ENCODE measurements at places on chromosomes 3 and 15.

DNA sequence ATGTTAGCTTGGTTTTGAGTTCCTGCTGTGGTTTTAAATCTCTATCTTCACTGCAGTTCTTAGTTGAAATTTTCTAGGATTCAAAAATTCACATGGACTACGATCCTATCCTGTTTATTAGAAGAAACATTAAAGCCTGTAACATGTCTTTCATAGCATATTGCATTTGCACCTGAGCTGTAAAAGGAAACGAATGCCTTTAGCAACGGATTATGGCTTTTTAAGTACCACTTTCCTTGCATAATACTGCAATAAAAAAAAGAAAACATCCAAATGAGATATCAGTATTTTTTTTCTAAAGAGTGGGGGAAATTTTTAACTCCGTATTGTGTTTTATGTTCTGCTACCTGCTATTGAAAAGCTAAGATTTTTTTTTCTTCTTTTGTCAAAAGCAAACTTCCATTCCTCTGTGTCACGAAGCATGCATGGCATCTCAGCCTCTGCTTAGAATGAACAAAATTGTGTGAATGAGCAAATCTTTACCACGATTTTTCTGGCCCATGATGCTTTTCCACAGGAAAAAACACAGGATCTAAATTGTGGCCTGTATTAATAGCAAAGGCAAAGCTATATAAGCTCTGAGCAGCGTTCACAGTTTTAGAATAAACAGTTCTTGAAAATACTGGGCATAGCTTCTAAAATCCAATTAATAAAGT is 110.0 kb upstream of the CDIN1 start:
- DNase-seq = no peak

DNA sequence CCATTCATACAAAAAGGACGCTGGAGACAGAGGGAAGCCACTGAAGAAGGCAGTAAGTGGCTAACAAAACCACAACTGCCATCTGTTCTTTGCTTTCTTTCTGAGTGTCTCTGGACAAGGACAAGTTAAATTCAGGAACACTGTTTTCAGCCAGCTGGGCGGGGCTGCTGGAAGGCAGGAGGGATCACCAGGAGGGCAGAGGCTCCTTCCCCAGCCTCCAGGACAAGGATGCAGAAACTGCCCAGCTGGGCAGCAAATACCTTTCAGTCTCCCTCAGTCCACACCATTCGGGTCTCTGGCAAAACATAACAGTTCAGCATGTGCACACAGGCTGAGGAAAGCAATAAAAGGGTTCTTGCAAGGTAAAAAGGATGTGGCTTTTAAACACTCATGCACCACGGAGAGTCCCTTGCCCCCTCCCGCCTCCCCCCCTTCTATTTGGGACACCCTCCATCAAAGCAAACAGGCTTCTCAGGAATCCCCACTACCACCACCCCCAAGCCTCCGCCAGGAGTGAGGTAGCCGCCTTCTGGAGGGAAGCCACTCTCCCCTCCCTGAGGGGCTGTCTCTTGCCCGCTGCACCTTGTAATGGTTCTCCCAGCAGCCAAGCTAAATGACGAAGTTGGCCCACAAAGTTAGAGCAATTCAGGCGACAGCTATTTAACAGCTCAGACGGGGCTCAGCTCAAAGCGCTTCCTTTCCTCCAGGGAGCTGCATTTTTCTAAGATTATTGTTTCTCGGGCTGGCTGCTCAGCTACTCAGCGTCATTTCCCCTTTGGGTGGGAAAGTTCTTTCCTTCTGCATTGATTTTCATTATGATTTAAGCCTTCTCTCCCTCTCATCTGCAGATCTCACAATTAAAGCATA is 3.8 kb downstream of the HEG1 start:
- peak; percentile 66 for DNase-seq

- peak; percentile 35 for DNase-seq
These were observed 117.6 kb upstream of the EIF1B start for GRCh38 chr3:40191850-40192448.

DNA sequence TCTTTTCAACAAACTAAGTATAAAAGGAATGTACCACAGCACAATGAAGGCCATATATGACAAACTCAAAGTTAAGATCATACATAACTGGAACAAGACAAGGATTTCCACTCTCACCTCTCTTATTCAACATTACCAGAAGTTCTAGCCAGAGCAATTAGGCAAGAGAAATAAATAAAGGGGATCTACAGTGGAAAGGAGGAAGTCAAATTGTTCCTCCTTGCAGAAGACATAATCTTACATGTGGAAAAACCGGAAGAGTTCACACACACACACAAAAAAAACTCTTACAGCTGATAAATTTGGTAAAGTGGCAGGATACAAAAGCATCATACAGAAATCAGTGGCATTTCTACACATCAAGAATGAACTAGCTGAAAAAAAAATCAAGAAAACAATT is 277.9 kb downstream of the MCTP2 start:
- no peak for DNase-seq

DNA sequence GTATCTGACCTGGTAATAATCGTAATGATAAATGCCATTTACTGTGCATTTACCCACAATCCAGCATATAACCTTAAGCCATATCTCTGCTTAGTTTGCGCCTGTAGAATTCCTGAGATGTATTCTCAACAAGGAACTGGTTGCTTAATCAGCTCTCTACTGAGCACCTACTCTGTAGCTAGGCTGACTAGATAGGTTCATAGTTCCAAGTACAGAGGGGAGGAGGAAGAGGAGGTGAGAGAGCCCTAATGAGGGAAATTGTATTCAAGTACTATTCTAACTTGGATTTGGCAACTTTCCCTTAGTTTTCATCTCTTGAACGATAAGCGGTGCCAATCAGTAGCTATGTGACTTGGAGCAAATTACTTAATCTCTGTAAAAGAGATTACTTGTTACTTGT is 5.6 kb upstream of the AKAP13 start:
- DNase-seq = no peak

- no peak for DNase-seq
These were observed 10.3 kb downstream of the STOML1 start for GRCh38 chr15:73981761-73982221.

GRCh38 chr3:150931745-150932144 is 26.5 kb upstream of the MINDY4B start:
- DNase-seq = no peak

DNA sequence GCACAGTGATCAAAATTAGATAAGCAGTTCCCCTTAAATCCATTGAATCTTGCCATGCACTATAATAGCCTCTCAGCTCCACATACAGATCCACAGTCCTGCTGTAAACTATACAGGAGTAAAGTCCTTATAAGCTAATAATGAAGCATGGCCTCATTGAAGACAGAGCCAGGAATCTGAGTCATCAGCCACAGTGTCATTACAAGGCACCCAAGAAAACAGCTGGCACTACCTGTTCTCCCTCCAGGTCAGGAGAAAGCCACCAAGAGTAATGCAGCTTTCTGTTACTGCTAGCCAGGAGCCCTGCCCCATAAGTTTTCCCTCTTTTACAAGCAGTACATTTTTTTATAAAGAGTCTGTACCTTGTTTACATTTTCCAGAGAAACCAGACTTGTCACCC is 27.3 kb downstream of the WDR49 start:
- DNase-seq = no peak

DNA sequence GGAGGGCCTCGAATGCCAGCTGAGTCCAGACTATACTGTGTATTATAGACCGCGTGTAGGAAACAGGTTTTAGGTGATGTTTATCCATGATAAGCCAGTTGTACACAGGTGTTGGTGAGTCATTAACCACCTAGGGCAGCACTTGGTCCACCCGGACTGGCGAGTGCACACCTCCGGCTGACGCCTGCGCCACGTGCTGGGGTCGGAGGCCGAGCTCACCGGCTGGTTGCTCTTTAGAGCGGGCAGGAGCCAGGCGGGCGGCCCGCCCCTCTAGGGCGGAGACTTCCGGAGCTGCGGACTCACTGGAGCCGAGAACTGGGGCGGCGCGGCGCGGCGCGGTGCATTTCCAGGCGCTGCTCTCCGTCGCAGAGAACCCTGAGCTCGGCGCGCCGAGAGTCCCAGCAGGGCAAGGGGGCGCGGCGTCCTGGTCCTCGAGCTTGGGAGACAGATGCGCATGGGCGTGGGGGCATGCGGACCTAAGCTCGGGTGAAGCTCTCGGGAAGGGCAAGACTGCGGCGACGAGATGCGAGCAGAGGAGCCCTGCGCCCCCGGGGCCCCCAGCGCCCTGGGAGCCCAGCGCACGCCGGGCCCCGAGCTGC is at the start of gene ESYT3:
Gene ESYT3, plus strand, starts transcription at position 341 of the 599 bp plus-strand sequence. Its CDS starts 183 bp downstream, at position 524.
- DNase-seq = peak; percentile 60

- DNase-seq = no peak
These were observed 1.2 kb upstream of the FAM81A start for GRCh38 chr15:59436774-59437141.

GRCh38 chr3:39718674-39719595 is 90.5 kb upstream of the MYRIP start:
- no peak for DNase-seq

DNA sequence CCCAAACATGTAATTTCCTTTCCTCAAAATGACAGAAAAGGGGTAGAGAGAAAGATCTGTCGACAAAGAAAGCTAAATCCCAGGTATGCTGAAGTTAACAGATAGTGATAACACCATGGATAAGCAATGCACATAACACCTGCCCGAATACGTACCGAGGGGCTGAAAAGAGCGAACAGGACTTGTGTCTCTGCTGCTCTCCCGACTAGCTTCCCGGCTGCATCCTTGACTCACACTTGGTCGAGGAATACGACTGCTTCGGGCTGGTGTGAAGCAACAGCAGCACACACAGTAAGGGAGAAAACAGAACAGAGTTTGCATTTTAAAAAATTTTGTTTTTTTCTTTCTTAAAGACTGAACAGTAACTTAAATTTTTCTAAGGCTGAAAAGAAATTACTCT is 136.4 kb downstream of the CLASP2 start:
- no peak for DNase-seq

DNA sequence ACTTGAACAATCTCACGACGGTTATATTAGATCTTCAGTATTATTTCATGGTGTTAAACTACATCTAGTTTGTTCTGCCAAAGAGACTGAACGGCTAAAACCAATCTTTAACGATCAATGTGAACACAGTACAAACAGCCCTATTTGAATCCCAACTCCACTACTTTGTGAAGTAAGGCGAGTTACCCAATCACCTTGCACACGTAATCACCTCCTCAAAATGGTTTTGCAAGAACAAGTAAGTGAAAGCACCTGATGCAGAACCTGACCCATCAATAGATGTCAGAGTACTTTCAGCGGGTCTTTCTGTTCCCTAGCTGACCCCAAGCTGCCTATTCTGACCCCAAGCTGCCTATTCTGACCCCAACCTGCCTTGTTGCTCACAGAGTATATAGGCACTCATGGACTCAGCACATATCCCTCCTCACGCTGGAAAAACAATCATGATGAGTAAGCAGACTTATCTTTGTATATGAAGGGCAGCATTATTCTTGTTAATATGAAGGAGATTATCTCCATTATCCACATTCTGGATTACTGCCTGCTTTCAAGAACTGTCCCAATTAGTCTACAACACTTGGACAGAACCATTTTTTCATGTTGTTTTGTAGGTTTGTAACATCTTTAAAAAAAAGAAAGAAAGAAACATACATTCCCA is 3.7 kb downstream of the KPNA1 start:
- DNase-seq = no peak

DNA sequence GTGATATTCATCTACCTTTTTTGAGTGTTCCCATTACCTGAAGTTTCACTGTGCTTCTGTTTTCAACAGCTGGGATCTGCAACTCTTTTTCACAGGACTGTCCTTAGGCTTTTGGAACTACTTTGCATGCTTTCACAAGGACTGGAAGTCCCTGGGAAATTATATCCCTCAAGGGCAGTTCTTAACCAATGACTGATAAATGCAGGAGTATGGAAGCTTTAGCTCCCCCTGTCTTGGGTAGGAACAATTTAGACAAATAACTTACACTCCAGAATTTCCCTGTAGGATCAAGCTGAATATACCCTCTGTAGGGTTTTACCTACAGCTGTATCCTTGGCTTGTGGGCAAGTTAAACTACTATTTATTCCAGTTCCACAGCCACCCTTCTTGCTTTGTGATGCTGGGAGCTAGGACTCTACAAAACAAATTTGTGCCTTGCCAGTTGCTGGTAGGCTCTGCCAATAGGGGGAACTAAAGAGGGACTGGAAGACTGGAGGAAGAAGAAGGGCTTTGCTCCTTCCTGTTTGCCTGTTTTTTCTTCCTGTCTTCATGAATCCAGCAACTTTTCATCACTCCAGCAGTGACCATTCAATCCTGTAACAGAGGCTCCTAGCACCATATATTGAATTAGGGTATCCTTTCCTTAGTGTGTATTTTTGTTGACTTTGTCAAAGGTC is 6.8 kb upstream of the ZNF280D start:
- no peak for DNase-seq

DNA sequence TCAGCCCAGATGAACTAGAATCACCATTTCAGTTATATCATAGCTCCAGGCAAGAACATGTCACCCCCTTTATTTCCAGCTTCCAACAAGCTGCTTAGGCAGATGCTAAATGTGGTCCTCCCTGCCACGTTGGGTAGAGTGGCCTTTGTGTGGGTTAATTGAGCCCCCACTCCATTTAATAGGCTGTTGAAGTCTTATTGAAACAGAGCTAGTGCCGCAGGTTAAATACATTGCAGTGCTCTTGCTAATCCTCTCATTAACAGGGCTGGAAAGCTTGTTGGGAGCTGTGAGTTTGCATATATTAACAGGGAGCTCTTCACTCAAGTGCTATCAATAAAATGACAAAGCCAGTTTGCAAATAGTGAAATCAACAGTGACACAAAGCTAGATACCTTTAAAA is 248.4 kb upstream of the CMC1 start:
- no peak for DNase-seq

DNA sequence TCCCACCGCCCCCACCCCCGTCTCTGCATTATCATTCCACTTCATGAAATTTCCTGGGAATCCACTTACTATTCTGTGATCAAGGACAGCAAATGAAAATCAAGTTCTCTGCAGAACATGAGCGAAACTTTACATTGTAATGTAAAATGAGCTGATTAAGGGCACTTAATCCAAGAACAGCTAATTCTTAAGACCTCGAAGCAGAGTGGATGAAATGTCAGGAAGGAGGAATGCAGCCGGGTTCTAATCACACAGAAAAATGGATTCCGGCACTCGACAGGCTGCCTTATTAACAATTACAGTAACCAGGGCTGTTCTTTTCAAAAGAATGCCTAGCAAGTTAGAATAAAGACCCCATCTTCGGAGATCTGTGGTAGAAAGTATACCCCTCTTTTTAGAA is 57.5 kb downstream of the RFTN1 start:
- no peak for DNase-seq

DNA sequence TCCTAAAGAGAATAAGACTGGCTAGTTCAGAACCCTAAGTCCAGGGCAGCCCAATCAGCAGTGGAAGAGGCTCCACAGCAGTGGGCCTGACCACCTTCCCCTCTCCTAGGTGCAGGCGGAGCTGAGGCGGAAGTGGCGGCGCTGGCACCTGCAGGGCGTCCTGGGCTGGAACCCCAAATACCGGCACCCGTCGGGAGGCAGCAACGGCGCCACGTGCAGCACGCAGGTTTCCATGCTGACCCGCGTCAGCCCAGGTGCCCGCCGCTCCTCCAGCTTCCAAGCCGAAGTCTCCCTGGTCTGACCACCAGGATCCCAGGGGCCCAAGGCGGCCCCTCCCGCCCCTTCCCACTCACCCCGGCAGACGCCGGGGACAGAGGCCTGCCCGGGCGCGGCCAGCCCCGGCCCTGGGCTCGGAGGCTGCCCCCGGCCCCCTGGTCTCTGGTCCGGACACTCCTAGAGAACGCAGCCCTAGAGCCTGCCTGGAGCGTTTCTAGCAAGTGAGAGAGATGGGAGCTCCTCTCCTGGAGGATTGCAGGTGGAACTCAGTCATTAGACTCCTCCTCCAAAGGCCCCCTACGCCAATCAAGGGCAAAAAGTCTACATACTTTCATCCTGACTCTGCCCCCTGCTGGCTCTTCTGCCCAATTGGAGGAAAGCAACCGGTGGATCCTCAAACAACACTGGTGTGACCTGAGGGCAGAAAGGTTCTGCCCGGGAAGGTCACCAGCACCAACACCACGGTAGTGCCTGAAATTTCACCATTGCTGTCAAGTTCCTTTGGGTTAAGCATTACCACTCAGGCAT is 33.7 kb downstream of the VIPR1 start:
- DNase-seq = peak; percentile 16

All from activated T-helper 1 cell treated with anti-CD3 and anti-CD28 coated beads, Interleukin-12 subunit alpha, Interleukin-12 subunit beta, Interleukin-2, Interleukin-4 antibody, amounts not matched to agents 30 ng/mL and 10 ng/mL and 1 ng/mL, durations not matched to agents 14 hours and 24 hours and 36 hours (primary cell).